DMS153 (cell line): ENCODE measurements at places on chromosomes 5 and 9.

- no peak for DNase-seq
Observed at GRCh38 chr9:115189686-115190085, 71.7 kb upstream of the TNC start.

GRCh38 chr5:72300590-72301339, 19.3 kb downstream of the MRPS27 start:
- no peak for DNase-seq

DNA sequence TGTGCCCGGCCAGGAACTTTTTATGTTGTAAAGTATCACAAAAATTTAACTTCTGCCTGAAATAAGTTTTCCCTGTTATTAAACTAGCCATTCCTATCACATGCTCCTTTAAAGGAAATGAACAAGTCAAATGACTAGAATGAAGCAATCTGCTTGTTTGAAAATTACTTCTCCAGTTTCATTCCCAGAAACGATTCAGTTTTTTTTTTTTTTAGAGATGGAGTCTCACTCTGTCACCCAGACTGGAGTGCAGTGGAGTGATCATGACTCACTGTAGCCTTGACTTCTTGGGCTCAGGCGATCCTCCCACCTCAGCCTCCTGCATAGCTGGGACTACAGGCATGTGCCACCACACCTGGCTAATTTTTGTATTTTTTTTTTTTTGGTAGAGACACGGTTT, 13.3 kb upstream of the GNG10 start:
- no peak for DNase-seq

GRCh38 chr5:141646026-141646425, 5.2 kb downstream of the FCHSD1 start:
- DNase-seq = no peak

- no peak for DNase-seq
Observed at GRCh38 chr5:143347698-143348344, 55.7 kb downstream of the NR3C1 start.

GRCh38 chr5:62001640-62002039, 304.4 kb upstream of the KIF2A start:
- DNase-seq = no peak

- DNase-seq = no peak
Observed at GRCh38 chr9:94778013-94778412, 51.5 kb downstream of the AOPEP start.

GRCh38 chr9:135655317-135655716, 7.8 kb upstream of the LCN9 start:
- no peak for DNase-seq

GRCh38 chr5:31096238-31096865, 97.1 kb upstream of the CDH6 start:
- DNase-seq = no peak

- peak; percentile 93 for DNase-seq
Observed at GRCh38 chr9:79020276-79020675, 551.5 kb upstream of the TLE4 start.

DNA sequence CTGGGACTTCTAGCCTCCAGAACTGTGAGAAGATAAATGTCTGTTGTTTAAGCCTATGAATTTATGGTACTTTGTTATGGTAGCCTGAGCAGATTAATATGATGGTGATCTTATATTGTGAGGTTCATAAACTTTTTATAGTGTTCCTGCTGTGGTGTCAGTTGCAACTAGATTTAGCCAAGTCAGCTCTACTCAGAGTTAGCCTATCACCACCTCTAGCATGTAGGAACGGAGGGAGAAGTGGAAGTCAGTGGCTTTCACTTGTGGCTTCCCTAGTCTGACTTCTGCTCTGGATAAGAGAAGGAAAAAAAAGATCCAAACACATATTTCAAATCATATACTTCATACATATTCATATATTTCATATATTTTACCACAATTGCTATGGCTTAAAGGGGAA, 6.6 kb downstream of the POC5 start:
- DNase-seq = no peak

DNA sequence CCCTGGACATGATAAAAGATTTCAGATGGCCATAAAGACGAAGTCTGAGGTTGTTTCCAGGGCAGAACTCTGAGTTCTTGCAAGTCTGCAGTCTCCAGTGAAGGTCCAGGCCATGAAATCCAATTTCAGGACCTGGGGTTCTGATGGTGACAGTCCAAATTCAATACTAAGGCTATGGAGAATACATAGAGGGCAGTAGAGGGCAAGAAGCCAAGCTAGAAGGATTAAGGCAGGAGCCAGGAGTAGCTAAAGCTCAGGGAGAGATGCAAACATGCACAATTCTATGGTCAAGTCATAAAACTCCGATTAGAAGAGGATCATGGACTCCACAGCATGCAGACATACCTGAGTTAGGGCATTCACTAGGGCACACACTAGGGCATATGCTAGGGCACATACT, 11.4 kb downstream of the SLIT3 start:
- no peak for DNase-seq

DNA sequence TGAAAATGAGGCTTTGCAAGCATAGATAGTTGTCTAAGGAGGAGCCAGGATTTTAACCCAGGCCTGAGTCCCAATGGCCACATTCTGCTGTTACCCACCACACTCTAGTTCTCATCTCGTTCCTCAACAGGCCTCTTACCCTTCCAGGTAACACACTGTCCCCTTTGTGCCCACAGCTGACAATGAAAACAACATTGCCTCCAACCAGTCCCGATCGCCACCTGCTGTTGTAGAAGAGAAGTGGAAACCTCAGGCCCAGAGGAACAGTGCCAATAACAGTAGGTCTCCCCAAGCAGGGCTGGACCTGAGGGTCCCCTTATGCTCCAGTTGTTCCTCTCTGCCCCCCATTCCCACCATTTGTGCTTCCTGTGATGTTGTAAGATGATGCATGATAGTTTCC, 30.4 kb downstream of the AMBP start:
- no peak for DNase-seq

DNA sequence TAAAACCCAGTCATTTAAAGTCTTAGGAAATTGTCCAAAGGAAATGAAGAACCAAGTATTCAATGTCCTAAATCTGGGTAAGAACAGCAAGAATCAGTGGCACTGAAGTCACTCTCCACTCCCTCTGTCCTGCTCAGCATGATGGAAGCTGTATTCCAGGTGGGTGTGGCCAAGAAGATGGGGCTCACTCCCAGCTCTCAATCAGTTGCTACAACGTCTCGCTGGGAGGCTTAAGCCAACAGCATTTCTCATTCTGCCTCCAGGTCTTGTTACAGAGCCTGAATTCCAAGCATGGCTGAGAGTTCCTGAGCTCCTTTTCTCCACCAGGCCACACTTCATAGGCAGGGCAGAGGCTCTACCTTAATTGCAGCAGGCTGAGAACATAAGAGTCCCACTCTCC, 41.2 kb upstream of the TRIO start:
- DNase-seq = no peak

DNA sequence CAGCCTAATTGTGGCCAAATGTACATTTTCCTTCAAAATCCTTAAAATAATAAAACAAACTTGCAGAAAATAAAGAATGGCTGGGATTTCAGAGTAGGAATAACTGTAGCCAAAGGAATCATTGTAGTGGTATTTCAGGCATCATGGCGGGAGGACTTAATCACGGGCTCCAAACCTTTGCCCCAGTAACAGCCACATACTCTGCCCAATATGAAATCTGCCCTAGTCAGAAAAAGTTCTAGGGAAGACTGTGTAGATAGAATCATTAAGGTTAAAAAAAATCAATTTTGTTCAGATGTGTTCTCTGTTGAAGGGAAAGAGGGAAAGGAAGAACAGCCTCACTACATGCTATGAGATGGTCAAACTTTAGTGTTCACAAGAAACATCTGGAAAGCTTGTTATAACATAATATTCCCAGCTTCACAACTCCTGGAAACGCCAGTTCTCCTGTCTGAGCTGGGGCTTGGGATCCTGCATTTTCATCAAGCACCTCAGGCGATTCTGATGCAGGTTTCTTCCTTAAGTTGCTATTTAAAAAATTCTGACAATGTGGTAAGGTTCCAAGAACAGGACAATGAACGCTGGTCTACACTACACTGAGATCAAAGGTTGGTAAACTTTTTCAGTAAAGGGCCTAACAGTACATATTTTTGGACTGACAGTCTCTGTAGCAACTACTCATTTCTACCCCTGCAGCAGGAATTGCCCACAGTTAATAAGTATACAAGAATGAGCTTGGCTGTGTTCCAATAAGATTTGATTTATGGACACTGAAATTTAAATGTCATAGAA, 87.9 kb downstream of the CEMIP2 start:
- DNase-seq = no peak

DNA sequence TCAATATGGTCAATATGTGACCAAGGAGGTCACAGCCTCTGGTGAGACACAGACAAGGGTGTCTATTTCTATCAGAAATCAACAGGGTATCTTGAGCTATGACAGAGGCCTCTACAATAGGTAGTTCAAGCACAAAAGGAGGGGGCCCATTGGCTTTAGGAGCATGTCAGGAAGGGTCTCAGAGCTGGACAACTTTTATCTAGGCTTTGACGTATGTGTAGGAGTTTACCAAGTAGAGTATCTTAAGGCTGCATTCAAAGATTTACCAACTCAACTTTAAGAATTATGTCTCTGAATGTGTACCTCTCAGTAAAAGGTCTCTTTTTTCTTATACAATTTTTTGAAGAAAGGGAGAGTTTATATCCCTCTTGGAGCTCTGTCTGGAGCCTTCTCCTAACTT, 297.2 kb downstream of the NSG2 start:
- DNase-seq = no peak

GRCh38 chr5:139952574-139952973, 90.5 kb downstream of the NRG2 start:
- no peak for DNase-seq

DNA sequence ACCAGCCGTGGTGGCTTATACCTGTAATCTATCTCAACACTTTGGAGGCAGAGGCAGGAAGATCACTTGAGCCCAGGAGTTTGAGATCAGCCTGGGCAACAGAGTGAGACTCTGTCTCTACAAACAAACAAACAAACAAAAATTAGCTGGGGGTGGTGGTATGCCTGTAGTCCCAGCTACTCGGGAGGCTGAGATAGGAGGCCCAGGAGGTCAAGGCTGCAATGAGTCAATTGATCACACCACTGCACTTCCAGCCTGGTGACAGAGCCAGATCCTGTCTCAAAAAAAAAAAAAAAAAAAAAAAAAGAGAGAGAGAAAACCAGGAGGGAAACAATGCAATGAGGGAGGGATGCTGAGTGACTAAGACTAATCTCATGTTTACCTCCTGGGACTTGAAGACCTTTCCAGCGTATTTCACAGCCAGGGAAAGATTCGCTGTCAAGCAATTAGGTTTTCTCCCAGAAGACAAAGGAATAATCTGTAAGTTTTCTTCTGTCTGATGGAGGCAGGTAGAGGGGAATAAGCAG, 51.1 kb upstream of the MIER3 start:
- DNase-seq = no peak

DNA sequence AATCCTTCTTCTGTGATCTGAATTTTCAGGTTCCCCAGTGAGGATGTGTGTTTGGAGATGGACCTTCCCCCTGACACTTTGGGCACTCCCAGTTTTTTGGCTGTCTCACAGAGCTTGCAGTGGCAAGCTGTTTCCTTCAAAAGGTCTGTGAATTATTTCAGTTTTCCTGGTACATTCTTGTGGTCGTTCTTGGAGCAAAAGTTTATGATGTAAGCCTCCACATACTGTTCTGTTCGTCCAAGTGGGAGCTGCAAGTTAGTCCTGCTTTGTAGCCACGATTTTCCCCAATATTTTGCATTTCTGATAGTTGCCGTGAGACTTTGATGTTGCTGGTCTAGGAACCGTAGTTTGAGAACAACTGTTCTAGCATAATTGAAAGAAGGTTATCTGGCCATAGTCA, 88.3 kb downstream of the MTAP start:
- no peak for DNase-seq

- DNase-seq = no peak
Observed at GRCh38 chr5:142143878-142144277, 35.3 kb downstream of the NDFIP1 start.

- no peak for DNase-seq
Observed at GRCh38 chr5:54194318-54194717, 116.1 kb downstream of the ARL15 start.

GRCh38 chr9:36166168-36166927, 2.8 kb upstream of the CCIN start:
- DNase-seq = no peak

DNA sequence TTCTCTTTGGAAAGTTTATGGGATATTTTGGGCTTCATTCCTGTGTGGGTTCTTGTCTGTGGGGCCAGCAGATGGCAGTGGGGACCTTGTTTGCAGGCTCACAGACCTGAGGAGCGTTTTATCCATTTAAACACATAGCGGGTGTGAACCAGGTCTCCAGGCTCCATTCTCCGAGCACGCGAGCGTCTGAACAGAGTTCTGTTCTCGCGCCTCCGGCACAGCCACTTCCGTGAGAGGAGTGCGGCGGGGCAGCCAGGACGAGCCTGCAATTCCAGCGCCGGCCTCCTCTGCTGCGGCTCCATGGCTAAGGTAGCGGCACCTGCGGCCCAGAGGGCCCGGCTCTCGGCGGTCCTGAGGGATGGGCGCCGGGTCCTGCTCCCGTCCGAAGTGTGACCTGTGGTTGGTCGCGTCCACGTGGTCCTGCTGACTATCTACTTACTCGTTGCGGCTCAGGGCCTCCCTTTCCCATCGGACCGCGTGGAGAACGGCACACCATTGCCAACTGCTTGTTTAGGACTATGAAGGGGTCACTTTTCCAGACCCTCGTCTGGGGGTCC, 7.3 kb downstream of the NRARP start:
- DNase-seq = peak; percentile 49

- DNase-seq = no peak
Observed at GRCh38 chr9:124017929-124018729, 6.6 kb downstream of the LHX2 start.

DNA sequence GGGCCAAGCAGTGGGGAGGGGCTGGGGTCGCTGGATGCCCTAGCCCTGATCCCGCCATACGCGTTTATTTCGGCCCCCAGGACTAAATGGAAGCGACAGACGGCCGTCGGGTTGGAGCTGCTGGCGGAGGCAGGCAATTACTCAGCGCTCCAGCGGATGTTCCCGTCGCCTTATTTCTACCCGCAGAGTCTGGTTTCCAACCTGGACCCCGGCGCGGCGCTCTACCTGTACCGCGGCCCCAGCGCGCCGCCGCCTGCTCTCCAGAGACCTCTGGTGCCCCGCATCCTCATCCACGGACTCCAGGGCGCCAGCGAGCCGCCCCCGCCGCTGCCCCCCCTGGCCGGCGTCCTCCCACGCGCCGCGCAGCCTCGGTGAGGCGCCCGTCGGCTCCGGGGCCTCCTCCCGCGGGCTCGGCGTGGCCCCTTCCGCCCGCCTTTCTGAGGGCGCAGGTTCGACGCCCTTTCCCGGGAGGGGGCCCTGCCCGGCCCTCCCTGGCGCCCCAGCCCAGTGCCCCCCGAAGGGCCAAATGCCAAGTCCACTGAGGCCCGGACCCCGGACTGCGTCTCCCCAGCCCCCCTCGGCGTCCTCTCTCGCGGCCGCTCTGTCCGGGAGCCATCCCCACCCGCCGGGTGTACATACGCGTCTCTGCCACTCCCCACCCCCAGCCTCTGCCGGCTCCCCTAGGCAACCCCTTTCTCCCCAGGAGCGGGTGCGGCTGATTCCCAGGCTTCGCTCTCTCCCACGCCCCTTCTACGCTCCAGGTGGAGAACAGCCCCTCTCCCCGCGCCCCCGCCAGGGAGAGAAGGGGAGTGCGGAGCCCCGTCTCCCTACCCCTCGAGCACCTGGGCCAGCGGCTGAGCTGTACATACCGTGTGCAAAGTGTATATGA, 7.0 kb downstream of the BARHL1 start:
- no peak for DNase-seq

GRCh38 chr5:176341325-176342157, 20.0 kb downstream of the KIAA1191 start:
- no peak for DNase-seq
